Posterior cingulate gyrus (tissue), 11 donors: ENCODE measurements at places on chromosomes 6 and 20.

DNA sequence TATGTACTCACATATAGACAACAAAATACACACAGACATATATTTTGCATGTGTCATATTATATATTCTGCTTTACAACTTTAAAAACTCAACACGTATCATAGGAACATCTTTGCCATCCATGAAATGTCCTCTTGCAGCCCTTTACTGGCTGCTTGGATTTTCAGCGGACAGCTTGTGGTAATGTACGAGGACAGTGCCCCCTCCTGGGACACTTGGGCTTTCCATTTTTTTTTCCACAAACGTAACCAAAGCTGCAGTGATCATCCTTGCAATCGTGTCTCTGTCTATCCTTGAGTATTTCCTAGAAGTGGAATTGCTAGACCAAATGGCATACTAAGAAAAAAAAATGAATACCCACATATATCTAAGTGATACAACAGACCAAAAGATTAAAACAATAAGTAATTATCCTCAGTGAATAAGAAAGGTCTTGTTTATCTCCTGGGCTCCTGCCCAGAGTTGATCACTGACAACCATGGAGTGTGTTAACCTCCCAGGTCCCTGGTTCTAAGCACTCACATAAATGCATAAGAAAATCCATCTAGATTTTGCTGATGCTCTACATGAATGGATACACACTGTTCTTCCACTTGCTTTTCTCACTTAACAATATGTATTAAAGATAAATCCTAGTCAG lies 18.1 kb downstream of the BPI start:
- DNase-seq, result peak; percentile 52

DNA sequence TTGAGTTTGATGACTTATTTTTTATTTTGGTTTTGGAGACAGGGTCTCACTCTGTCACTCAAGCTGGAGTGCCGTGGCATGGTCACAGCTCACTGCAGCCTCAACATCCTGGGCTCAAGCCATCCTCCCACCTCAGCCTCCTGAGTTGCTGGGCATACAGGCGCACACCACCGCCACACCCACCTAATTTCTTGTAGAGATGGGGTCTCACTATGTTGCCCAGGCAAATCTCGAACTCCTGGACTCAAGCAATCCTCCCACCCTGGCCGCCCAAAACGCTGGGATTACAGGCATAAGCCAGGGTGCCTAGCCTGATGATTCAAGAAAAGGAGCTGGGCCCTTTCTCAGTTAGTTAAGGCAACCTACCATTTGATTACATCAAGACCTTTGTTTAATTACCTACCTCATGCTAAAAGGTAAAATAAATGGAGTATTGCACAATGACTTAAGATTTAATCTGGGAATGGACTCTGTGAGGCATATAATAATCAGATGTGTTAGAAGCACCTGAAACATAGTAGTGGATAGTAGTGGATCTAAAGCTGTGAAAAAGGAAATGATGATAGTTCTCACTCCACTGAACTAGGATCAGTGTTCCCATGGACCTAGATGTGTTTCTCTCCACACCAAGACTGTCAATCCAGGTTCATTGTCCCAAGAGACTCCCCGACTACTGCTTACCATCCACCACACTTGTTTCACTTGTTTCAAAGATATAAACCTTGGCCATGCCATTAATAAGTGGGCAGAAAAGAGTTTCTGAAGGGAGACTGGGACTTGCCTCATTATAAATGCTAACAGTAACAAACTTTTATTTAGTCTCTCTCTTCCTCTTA lies 2.1 kb downstream of the TNFRSF21 start:
- no peak for DNase-seq

- no peak for DNase-seq
Measured at GRCh38 chr6:140436023-140436811, 1061.8 kb upstream of the CITED2 start.

DNA sequence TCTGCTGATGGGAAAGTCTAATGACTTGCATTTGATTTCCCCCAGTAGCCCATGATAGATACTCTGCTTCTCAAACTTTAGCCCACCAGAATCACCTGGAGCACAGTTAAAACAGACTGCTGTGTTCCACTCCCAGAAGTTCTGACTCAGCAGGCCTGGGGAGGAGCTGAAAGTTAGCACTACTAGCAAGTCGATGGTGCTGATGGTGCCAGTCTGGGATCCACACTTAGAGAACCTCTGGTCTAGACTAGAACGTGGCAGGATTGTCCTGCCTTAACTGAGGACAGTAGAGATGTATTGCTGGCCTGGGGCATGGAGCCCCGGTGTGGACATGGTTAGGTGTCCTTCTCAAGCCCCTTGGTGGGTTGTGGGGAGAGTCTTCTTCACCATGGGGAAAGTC lies 8.7 kb downstream of the TOX2 start:
- DNase-seq, result no peak

DNA sequence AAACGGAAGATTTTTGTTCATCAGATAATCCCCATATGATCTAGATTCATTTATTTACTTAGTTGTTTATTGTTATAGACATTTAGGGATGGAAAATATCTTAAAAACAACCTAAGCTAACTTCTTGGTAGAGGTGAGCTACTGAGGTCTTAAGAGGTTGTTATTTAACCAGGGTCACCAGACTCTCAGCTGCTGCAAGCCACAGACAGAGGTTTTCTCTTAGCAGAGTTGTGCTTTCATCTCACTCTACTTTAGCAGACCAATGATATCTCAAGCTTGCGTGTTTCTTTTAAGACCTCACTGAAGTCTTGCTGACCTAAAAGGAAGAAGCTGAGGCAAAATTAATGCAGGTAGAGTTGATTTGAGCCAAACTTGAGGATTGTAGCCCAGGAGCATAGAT lies 43.6 kb downstream of the NCOA7 start:
- DNase-seq, result no peak

- DNase-seq, result no peak
Measured at GRCh38 chr6:32608362-32608761, 18.7 kb upstream of the HLA-DRB1 start.

DNA sequence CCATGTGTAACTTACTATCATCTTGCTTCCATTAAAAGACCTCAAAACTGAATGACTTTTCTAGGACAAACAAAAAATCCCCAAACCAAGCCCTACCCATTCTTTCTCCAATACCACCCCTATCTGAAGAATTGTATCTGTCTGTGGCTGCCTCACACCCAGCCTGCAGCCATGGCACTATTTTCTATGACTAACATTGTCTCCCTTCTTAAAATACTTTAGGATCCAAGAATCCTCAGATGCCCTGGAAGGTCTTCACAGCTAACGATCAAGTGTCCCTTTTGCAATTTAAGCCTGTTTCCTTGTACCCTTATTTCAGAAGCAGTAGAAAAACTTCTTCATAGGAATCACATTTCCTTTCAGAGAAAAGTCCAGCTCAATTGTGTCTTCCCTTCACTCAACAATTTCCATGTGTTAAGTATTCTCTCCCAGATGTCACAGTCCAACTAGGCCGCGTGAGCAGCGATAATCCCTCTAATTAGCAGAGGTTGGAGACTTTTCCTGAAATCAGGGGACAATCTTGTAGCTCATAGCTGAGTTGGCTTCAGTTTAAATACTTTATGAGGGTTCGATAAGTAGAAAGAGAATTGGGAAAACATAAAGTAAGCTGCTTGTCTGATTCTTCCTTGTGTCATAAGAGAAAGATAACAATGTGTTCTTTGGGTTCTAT lies 5.2 kb upstream of the MEP1A start:
- DNase-seq, result no peak

DNA sequence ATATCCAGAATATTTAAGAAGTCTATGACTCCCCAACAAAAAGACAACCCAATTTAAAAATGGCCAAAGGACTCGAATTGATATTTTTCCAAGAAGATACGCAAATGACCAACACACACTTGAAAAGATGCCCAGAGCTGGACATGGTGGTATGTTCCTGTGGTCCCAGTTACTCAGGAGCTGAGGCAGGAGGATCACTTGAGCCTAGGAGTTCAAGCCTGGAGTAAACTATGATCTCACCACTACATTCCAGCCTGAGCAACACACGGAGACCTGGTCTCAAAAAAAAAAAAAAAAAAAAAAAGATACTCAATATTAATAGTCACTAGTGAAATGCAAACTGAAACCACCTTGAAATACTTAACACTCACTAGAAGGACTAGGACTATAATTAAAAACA lies 12.2 kb upstream of the ARMC2 start:
- DNase-seq, result no peak

- DNase-seq, result no peak
Measured at GRCh38 chr20:50735813-50736212, 4.4 kb downstream of the PARD6B start.

DNA sequence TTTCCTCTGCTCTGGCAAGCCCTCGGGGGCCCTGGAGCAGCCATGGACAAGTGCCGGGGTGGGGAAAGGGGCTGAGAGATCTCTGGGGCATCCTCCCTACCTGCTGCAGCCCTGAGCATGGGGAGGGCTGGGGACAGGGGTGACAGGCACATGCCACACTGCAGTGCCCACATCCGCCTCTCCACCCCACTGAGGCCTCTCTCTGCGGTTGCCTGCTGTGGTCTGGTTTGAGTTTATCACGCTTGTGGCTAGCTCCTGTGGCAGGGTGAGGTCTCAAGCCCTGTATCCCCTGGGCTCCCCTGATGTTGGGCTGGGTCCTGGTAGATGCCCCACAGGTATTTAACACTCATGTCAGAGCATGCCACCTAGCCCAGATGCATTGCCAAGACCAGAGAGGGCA lies 52.9 kb upstream of the MLN start:
- DNase-seq, result no peak

- DNase-seq, result no peak
Measured at GRCh38 chr6:157151989-157152388, 171.3 kb downstream of the TMEM242 start.

- no peak for DNase-seq
Measured at GRCh38 chr6:49988900-49989299, 19.5 kb upstream of the DEFB113 start.

GRCh38 chr6:44327096-44327495 lies 13.9 kb upstream of the AARS2 start:
- DNase-seq, result no peak

DNA sequence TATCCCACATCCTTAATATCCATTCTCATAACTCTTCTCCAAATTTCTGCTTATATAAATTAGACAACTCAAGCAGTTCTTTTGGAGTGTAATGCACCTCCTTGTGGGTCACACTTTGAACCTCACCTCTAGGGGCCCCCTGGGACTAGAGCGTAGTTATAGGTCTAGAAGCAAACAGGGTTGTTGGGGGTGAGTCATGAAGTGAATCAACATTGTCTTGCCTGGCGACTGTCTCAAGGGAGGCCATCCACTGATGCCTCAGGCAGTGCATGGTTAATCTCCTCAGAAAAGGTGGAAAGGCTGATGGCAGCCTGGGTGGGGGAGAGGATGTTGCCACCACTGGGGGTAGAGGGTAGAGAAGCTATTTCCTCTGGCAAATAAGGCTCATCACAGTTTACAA lies 129.1 kb downstream of the TNFRSF21 start:
- no peak for DNase-seq

DNA sequence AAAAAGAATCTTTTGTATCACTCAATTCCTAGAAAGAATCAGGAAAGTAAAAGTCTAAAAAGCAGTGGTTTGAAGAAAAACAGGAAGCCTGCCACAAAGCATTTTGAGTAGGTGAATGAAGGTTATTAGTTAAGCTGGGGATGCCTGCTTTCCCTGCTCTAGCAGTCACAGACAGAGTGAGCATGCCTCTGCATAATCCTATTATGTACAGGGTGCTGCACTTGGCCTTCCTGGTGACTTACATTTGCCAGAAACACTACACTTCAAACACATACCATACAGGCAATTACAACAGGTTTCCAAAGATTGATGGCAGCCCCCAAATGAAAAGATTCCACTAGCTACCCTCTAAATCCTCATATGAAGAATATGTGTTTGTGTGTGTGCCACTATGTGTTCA lies 130.8 kb downstream of the TPBG start:
- no peak for DNase-seq

DNA sequence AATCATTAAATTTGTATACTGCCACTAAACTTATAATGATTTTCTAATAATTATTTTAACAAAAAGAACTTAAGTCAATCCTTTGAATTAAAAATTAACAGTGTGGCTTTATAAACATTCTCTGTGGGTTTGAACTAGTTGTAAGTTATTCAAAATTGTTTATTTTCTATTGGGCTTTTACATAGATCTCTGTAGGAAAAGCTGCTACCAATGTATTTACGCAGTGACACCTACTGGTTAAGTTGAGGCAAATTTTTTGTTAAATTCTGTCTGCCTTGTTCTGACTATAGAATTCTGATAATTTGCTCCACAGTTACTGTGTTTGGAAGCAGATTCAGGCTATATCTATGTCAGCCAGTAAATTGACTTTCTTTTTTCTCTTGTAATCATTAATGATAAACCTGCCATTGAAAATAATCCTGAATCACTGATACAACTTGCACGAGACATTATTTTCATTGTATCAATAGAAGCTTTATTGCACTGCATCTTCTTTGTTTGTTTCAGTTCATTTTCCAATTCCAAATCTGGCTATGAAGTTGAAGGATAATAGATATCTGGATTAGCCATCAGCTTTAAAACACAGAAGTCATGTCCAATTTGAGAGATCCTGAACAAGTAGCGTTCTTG lies 66.0 kb upstream of the UTRN start:
- no peak for DNase-seq

GRCh38 chr6:111176760-111177099 lies 89.4 kb downstream of the SLC16A10 start:
- DNase-seq, result no peak

GRCh38 chr6:170383466-170384035 lies 77.0 kb downstream of the FAM120B start:
- DNase-seq, result no peak

GRCh38 chr6:163455552-163455951 lies 41.0 kb downstream of the QKI start:
- no peak for DNase-seq

DNA sequence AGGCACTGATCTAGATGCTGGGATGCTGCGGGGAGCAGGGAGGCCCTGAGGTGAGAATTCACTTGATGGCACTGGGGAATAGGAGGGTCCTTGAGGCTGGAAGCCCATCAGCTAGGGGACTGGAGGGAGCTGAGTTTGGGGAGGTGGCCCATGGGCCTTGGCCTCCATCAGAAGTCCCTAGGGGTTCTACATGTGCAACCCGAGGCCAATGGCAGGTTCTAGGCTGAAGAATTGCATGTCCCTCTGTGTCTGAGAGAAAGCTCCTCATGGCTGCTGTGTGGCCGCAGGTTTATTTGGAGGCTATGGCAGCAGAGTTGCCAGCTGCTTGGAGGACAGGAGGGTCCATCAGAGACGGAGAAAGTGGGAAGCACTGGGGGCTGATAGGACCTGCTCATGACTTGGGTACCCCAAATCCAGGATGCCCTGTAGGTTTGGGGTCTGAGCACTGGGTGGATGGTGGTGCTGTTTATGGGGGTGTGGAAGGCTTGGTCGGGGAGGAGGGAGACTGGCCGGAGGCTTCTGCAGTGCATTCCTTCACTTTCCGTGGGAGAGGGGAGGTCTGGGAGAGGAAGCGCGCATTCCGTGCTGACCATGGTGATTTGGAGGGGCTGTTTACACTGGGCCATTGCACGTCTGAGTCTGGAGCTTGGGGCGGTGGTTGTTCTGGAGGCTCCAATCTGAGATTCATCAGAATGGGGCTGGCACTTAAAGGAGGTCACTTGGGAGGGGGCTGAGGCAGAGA lies 24.8 kb upstream of the PHACTR3 start:
- DNase-seq, result no peak

- no peak for DNase-seq
Measured at GRCh38 chr20:23147647-23147963, 61.5 kb upstream of the CD93 start.
